ENCODE measurements at places on chromosomes 1 and 21.

DNA sequence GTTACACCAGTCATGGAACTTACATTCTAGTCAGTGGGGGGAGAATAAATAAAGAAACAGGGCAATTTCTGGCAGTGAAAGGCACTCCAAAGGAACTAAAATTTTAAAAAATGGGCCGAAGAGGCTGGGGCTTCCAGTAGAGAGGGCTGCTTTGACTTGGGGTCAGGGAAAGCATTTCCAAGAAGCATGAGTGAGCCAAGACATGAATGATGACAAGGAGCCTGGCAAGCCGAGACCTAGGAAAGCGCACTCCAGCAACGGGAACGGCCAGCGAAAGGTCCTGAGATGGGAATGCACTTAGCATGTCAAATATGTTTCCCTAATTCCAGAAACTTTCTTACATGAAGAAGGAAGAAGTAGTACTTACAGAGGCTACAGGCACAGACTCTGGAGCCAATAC is 95.4 kb upstream of the NGF start:
- DNase-seq, result no peak

GRCh38 chr1:226098870-226099835 is 36.6 kb downstream of the H3-3A start:
- DNase-seq, result no peak

GRCh38 chr21:17231771-17232170 is 281.1 kb upstream of the CXADR start:
- peak; percentile 22 for DNase-seq

DNA sequence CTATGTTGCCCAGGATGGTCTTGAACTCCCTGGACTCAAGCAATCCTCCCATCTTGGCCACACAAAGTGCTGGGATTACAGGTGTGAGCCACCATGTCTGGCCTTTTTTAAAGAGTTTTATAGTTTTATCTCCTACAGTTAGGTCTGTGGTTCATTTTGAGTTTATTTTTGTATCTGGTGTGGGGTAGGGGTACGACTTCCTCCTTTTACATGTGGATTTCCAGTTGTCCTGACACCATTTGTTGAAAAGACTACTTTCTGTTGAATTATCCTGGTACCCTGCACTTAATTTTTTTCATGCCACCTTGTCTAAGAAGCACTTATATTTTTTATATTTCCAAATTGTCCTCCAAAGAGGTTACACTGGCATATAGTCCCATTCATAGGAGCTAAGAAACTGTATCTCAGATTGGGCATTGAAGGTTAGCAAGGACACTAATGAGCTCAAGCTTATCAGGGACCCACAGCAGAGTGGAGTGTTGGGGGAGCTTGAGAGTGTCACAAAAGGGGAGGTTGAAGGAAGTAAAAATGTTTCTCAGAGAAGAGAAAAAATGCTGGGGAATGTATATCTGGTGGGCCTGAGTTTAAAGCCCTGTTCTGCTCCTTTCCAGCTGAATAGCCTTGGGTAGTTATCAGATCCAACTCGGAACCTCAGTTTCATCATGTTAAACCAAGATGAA is 23.4 kb upstream of the MEF2D start:
- DNase-seq, result no peak

DNA sequence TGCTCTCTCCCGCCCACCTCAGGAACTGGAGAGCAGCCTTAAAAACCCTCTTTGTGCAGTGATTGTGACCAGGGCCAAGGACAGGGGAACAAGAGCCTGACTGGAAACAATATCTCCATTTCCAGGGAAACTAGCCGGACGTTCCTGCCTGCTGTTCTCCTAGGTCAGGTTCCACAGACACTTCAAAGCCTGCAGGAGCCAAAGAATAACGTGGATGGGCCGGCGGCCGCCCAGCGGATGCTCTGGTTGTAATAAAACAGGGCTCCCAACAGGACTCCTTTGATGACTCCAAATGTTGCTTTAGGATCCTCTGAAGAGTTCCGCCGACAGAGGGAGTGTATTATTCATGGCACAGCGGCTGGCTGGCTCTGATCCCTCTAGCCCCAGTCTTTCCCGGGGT is 162.2 kb downstream of the PLXNA2 start:
- DNase-seq, result no peak

DNA sequence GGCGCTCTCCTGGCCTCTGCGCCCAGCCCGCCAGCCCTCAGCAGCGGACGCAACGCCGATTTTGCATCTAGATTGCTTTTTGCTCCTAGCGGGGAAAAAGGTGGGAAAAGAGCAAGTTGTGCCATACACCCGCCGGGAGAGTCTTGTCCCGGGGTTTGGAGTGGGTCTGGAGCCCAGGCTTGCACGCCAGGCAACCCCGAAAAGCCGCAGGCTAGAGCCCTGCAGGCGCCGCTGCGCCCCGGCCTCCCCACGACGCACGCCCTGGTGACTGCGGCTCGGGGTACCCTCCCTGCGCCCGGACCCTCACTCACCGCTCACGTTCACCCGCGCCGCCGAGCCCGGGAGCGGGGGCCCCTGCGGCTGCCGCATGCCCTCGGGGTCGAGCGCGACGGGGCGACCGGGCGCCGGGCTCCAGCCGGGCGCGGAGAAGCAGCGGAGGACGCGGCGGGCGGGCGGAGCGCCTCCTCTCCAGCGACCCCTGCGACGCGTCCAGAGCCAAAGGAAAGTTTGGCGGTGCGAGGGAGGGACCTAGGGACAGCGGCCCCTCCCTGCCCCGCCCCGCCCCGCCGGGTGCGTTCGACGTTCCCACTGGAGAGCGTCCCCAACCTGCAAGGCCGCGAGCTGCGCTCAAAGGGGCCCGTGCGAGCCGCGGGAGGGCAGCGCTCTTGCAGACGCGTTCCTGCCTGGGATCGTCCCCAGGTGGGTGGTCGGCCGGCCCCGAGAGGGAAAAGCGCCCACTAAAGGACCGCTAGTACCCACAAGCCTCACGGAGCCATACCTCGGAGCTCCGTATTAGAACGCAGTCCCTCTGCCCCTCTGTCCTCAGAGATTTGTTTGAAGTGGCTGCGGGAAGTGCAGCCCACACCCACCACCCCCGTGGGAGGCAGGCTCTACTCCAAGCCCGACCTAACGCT is at the start of gene LPAR3:
LPAR3 (minus strand) TSS at position 502 of the 914 bp plus-strand sequence. CDS start 27,086 bp downstream, outside the sequence.
- DNase-seq, result no peak

GRCh38 chr1:109091078-109091838 is 694 bp downstream of the TMEM167B start:
- no peak for DNase-seq

DNA sequence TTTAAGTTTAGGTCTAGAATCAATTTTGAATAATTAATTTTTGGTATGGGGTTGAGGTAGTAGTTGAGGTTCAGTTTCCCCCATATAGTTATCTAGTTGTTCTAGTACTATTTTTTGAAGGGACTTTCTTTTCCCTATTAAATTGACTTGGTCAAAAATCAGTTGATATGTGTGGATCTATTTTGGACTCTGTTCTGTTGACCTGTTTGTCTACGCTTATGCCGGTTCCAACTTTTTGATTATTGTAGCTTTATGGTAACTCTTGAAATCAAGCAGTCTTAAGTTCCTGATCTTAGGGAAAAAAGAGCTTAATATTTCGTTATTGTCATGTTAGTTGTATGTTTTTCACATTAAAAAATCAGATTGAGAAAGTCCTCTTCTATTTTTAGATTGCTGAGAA is 60.7 kb downstream of the FOXD2 start:
- DNase-seq, result no peak

DNA sequence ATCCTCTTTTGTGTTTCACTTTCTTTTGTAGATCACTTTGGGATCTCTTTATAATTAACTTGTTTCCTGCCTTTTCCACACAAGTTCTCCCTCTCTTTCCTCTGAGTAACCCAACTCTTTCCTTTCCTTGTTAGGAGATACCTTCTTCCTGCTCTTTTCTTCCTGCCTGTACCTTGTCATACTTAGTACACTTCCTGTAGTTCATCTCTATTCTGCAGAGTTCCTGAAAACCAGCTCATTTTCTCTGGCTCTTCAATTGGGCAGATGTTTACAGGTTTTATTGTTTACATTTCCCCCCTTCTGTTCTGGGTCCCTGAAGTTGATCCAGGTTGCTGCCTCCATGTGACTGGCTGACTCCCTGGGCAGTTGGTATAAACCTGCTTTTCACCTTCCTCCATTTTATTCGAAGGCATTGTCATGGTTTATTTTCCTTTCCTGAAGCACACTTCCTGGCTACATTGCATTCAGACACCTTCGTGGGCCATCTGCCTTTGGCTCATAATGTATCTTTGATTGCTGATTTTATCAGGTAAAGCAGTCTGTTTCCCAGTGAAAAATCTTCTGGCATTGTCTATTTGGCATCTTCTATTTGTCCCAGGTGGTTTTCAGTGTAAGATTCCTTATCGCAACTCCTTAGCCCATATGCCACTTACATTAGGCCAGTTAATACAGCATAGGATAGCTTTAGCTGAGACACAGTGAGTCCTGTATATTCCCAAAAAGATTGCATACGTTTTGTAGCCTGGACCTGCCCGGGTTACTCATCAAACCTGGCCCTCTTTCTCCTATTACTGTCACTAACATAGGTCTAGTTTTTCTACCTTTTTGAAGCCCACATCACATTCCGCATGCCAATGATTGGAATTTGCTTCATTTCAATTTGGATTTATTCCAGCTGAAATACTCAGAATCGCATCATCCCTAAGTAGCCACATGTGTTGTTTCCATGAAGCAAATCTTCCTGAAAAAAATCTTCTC is 15.4 kb downstream of the CTH start:
- no peak for DNase-seq

GRCh38 chr1:42720868-42721267 is 19.2 kb downstream of the CLDN19 start:
- DNase-seq, result no peak

DNA sequence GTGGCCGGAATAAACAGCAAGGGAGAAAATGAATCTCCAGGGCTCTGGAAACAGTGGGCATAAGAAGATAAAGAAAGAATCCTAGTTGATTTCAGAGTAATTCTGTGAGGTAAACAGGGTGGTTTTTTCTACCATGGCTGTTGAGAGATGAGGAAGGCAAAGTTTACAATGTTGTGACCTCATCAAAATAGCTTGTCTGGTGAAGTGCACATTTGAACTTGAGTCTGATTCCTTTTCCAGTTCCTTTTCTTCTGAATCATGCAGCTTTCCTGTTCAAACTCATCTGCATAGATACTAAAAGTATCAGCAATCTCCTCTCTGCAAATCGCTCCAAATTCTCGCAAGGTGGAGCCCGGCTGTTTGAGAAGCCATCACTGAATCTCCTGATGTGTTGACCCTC is 161.7 kb downstream of the PLPP3 start:
- no peak for DNase-seq

- no peak for DNase-seq
These were observed 123.2 kb downstream of the NR5A2 start for GRCh38 chr1:200150721-200151120.

- DNase-seq, result no peak
These were observed 45.6 kb downstream of the RHBG start for GRCh38 chr1:156414461-156415064.

- no peak for DNase-seq
These were observed 7.3 kb upstream of the USP1 start for GRCh38 chr1:62429581-62429980.

DNA sequence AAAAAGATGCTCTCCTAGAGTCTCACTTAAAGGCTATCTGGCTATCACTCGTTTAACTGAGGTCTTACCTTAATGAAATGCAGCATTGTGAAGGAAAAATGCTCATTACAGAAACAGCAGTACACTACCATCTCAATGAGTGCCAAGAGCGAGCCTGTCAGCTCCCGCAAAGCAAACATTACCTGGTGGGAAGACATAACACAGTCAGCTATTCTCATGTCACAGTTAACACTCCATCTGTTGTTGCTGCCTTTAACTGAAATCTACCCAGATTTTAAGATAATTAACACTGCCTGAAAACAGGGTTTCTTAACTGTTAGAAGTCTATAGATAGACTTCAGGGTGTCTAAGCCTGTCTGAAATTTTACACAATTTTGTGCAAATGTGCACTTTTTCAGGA is 39.1 kb downstream of the PCSK9 start:
- DNase-seq, result no peak

DNA sequence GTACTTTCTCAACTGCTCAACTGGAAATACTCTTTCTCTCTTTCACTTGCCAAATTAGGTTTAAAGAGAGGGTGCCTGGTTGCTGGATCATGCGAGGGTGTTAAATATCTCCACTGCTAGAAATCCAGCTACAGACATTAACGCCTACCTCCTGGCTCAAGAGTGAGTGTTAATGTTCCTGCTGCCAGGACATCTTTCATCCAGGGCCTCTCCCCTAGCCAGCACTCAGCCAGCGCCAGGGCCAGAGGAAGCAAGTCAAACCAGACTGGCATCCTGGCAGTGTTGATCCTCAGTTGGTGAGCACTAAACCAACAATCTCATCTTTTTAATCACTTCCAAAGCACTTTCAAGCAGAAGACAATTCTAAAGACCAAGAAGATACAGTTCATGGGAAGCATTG is 92.9 kb upstream of the BARHL2 start:
- no peak for DNase-seq

DNA sequence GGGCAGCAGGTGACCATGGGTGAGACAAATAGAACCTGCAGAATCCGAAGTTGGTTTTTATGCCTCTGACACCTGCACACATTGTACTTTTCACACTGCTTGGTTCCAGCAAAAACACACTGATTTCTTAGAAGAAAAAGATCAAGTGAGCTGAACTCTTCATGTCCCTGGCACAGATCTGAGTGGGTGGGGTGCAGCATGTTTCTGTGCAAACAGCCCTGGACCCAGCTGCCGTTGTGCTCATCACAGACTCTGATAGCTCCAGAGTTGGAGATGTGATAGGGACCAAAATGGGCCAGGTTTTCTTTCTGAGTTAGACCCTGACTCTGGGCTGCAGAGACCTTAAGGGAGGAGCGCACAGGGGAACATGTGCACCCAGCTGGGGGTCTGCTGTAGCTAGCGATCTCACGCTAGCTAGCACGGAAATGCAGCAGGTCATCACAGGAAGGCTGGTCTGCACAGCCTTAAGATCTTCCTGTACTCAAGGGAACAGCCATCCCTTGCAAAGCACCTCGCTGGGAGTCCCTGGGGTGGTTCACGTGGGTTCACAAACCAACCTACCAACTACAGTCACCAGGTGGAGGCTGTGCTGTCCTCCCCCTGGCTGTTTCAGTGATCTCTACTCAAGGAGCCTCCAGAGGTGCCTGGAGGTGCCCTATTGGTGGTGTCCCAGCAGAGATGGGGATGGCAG is 291.1 kb downstream of the PTPRU start:
- DNase-seq, result no peak

DNA sequence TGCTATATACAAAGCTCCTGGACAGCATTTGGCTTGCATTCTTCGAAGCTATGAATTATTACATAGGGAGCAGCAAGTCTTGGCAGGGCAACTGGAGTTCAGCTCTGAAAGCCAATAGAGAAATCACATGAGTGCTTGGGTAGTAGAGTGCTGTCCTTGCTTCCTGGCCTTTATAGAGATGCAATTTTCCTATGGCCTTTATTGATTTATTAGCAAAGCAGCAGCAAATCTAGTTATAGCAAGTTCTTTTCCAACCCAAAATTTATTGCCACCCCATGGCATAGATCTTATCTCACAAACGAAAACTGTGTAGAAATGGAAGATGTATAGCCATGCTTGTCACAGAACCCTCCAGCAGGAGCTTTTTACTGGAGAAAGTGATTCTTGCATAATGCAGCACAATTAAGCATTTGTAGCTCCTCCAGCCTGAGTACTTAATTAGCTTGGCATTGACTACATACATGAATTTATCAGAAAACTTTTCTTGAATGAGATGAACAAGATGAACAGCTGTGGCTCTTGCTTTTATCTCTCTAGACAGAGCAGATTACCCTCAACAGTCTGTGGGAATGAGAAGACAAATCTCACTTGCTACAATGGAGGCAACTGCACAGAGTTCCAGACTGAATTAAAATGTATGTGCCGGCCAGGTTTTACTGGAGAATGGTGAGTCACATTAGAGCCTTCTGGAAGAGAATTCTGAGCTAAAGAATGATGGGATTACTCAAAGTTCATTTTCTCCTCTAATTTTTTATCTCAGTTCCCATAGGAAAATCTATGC is 170.1 kb downstream of the CRB1 start:
- DNase-seq, result no peak

- no peak for DNase-seq
These were observed 2.7 kb upstream of the RBM15 start for GRCh38 chr1:110336300-110337039.
